Activated CD4-positive, alpha-beta T cell treated with anti-CD3 and anti-CD28 coated beads, Interleukin-2, amount 50 U/mL, for 1 hour (primary cell): ENCODE measurements at places on chromosomes 13 and 19.

DNA sequence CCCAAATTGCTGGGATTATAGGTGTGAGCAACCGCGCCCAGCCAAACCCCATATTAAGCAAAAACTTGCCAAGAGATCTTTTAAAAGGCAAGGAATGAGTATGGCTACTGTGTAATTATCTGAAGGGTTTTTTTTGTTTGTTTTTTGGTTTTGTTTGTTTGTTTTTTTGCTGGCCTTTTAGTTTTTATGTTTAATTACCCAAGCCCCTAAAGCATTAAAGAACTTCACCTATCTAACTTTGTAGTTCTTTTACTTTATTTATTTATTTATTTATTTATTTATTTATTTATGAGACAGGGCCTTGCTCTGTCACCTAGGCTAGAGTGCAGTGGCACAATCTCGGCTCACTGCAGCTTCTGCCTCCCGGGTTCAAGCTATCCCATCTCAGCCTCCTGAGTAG lies 40.3 kb upstream of the GARRE1 start:
- DNase-seq, result no peak

GRCh38 chr13:27171244-27171826 lies at the start of gene USP12:
TSS of gene USP12 (minus strand) at chr13:27171811. CDS start at chr13:27171639, 172 bp downstream.
- DNase-seq, result peak; percentile 23

DNA sequence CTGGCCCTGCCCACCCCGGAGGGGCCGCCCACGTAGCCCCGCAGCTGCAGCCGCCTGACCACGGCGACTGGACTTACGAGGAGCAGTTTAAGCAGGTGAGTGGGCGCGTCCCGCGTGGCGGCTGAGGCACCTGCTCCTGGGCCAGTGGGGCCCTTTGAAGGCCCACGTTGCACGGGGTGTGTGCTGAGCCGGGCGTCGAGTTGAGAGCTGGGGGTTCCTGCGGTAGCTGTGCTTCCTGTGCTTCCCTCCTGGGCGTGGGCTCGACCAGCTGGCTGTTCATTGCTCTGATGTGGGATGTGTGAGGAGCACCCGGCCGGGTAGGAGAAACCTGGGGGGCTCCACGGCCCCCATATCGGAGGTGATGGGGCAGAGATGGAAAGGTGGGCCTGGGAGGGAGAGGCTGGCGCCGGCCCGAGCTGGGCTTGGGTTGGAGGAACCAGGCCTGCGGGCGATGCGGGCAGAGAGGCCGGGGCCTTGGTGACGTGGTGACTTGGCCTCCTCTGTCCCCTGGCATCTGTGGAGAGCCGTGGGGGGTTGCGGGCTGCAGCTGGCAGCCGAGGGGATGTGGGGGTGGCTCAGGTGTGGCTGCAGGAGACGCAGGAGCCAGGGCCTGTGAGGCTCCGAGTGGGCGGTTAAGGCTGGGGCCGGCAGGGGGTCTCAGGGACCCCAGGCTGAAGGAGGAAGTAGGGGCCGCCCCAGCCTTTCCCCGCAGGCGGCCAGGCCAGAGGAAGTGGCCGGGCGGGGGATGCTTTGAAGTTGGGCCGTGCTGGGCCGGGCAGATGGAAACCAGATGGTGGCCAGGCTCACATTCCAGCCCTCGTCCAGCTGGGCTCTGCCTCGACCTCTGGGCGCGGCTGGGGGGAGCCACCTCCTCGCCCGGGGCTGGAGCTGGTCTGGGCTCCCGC lies 7.1 kb downstream of the ARID3A start:
- peak; percentile 33 for DNase-seq

- no peak for DNase-seq
Measured at GRCh38 chr19:27729332-27729731, 1483.6 kb downstream of the UQCRFS1 start.

- no peak for DNase-seq
Measured at GRCh38 chr13:21668732-21669275, 2.1 kb upstream of the FGF9 start.
